ENCODE measurements at places on chromosomes 11 and 22.

DNA sequence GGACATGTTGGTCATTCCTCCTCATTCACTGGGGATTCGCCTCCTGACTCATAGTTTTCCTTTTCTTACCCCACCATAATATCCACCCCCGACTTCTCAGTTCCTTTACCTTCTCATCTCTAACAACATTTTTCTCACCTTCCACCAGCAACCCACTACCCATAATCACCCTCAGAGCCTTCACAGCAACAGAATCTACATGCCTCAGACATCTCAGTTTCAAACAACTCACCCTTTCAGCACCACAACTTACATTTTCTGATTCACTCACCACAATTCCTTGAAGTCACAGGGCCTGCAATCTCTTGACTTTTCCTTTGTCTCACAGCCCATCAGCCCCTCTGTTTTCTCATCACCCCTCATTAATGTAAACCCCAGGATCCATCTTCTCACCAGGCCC is 2.3 kb upstream of the MTNR1B start:
- no peak for DNase-seq

DNA sequence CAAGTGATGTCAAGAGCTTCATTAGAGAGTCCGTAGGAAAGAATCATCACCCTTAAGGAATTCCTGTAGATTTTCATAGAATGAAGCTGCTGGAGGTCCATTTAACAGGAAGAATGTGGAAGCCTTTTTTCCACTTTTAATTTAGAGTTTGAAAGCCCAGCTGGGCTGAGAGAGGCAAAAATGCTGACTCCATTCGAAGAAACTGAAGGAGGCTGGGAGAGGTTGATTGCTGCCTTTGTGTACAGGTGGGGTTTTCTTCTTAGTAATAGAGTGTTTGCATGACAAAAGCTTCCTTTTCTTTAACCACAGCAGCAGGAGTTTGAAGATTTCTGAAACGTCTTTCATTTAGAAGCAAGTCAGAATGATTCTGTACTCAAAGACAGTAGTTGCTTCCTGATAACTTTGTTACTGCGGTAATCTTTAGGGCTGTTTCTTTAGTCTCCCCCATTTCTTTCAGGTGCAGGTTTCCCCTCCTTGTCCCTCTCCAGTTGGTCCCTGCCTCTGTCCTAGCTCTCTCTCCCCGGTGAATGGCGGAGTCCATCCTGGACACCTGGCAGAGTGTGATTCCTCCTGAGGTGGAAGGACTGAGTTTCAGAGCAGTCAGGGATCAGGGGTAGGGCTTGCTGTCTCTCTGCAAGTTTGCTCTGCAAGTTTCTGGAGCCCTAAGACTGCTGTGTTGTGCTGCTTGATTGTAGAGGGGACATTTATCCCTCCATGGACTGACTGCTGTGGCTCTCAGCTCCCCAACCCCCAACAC is 166.2 kb downstream of the LDLRAD3 start:
- DNase-seq = no peak

GRCh38 chr22:29320546-29320945 is 5.0 kb upstream of the RASL10A start:
- no peak for DNase-seq

GRCh38 chr22:33302049-33302545 is 243.9 kb upstream of the SYN3 start:
- DNase-seq = peak; percentile 80

DNA sequence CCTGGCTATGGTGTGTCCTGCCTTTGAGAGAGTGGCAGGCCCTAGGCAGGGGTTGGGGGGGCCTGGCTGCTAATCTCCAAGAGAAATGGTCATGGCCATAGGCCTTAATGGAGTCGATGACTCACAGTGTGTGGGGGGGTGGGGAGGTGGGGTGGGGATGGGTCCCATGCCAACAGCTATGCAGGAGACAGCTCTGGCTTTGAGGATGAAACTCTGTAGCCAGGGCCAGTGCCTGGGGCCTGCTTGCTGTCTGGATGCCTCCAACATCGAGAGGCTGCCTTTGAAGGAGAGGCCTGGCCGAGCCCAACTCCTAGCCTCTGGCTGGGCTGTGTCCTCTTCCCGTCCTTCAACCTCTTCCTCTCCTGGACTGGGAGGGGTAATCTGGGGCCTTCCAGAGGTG is 23.9 kb upstream of the TSPAN18 start:
- DNase-seq = no peak

- DNase-seq = no peak
Measured at GRCh38 chr11:61731952-61732675, 20.3 kb upstream of the MYRF start.

DNA sequence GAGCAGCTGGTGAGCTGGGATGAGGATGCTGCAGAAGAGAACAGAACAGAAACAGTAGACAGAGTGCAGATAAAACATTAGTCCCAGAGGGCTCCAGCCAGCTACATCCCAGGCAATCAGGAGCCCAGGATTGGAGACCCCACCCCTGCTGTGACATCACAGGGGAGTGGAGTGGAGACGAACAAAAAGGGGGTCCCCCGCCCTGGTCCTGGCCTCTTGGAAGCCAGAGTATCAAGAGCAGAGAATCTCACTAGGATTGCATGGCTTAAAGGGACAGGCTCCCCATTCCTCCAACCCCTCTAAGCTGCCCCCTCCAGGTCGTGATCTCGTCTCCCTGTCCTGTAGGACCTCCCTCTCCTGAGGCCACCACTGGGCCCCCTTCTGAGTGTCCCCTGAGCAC is at the start of gene P2RX3:
Gene P2RX3 (plus strand): TSS at position 211 of the 400 bp plus-strand sequence. CDS start 199 bp downstream, outside the sequence.
- no peak for DNase-seq

- DNase-seq = no peak
Measured at GRCh38 chr22:33389936-33390335, 331.8 kb upstream of the SYN3 start.

GRCh38 chr11:400241-400689 is 6.3 kb downstream of the PKP3 start:
- DNase-seq = no peak

DNA sequence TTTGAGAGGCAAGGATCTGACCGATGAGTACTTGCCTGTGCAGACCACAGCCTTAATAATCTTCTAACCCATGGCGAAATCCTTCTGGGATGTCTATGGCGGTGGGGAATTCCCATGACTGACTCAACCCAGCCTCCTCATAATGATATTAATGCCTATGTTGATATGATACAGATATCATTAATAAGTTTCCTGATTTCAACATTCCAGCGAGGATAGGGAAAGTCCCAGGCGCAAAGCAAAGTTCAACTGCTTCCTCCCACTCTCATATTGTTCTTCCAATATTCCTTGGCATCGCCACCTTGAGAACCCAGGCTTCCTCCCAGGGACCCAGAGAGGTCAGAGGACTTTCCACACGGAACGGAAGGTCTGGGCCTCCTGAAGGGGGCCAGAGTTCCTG is 110.3 kb upstream of the TMEM45B start:
- no peak for DNase-seq

- no peak for DNase-seq
Measured at GRCh38 chr11:73766763-73767162, 5.9 kb upstream of the RAB6A start.

- DNase-seq = no peak
Measured at GRCh38 chr11:88068848-88069554, 106.2 kb downstream of the RAB38 start.

DNA sequence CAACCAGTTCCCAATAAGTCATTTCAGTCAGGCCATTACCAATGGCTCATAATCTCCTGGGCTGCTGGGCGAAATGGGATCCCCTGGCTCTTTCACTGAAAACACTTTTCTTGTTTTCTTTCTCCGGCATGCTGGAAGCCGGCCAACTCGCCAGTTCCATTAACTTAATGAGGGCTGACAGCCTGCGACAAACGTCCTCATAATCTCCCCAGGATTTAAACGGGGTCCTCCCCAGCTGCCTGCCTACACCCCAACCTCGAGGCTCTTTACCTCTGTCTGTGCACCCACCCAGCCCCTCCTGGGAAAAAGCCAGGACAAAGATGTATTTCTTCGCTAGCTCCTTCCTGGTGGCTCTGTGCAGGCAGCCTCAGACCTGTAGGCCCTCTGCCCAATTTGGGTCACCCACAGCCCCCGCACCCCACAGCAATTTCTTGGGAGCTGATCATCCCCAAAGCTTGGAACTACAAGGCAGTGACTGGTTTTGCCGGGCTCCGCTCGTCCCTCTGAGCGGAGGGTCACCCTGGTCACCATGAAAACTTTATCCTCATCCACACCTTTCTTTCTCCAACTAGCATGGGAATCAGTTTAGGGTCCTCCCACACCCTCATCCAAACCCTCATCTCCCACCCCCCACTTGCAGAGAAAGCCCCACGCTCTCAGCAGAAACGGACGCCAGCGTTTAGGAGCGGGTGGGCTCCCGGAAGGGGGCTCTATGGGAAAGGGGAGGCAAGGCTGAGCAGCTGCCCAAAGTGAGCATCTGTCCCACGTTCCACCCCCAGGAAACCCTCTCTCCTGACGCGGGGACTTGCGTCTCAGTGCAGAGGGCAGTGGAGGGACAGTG is 51.1 kb upstream of the KCNQ1OT1 start:
- DNase-seq = peak; percentile 17

DNA sequence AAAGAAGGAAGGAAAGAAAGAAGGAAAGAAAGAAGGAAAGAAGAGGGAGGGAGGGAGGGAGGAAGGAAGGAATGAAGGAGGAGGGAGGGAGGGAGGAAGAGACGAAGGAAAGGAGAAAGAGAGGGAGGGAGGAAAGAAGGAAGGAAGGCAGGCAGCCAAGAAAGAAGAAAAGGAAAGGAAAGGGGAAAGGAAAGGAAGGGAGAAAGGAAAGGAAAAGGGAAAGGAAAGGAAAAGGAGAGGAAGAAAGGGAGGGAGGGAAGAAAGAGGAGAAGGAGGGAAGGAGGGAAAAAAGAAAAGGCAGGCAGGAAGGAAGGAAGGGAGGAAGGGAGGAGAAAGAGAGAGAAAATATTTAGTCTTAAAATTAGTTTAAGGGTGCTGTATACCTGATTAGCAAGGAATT is 704.1 kb downstream of the LUZP2 start:
- DNase-seq = no peak

DNA sequence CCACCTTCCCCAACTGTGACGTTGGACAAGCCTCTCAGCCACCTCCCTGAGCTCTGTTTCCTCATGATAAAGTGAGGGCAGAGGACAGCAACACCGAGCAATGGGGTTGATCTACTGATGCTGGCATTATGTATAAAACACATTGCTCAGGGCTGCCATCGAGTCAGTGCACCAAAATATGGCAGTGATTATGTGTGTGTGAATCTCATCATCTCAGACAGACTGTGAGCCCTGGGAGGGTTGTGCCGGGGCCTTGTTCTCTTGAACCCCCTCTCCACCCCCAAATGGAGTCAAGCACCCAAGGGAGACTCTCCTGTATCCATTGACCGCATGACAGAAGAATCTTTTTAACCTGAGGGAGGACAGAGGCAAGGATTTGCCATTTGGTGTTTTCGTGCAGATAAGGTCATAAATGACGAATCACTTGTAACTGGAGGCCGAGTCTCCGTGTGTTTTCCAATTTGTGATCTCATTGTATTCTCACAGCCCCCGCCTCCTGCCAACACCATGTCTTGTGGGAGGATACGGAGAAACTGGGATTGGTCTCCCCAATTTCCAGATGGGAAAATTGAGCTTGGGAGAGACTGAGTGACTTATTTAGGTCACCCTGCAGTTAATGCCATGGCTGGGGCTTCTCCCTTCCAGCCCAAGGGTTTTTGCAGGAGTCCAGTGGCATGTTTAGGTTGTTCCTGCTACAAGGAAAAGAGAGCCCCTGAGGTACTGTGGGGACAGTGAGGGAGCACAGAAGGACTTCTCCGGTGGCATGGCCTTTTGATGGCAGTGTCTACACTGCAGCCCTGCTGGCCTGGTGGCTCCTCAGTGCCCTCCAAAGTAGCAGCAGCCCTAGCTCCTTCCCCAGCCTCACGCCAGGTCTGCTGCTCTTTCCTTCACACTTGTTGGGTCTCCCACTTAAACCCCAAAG is 52.4 kb downstream of the CHRDL2 start:
- no peak for DNase-seq

DNA sequence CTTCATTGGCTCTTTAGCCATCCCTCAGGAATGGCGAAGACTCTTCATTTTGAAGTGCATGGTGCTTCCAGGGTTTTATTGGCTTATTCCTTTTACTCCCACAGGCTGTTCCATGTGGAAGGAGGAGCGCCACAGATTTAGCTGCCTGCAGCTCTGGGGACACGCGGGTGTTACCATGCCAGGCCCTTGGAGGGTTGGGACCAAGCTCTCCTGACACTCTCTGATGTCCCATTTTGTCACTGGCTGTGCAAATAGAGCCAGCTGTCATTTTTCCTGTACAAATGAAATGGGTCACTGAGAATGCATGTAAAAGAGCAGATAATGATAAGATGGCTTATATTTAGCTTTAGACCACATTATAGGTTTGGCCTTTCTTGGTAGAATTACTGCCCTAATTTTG is 9.2 kb downstream of the THYN1 start:
- no peak for DNase-seq

- no peak for DNase-seq
Measured at GRCh38 chr11:124976531-124976930, 22.5 kb downstream of the CCDC15 start.

DNA sequence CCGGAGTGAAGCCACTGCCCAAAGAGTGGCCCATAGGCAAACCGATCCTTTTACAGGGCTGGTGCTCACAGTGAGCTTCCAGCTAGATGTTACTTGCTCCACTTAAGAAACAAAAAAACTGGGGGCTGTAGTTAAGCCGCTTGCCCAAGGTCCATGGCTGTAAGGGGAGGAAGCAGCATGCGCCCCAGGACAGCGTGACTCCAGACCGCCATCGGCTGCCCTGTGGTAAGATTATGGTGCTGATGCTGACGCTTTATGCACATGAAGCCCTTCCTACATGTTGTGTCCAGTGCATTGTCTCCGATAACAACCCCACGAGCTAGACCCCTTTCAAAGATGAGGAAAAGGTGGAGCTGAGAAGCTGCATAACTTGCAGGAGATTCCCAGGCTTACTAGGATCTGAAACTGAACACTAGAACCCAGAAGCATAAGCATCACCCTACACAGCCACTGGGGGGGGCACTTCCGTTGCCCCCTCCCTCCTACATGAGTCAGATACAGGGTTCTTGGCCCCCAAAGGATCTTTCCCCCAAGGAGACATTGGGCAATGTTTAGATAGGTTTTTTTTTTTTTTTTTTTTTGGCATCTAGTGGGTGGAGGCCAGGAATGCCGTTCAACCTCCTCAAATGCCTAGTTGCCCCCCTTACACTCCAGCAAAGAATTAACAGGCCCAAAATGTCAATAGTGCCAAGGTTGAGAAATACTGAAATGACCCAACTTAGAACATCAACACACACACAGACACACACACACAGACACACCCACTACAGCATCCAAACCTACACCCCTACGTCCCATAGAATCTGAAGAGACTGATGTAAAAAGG is 53.9 kb downstream of the MN1 start:
- DNase-seq = no peak

DNA sequence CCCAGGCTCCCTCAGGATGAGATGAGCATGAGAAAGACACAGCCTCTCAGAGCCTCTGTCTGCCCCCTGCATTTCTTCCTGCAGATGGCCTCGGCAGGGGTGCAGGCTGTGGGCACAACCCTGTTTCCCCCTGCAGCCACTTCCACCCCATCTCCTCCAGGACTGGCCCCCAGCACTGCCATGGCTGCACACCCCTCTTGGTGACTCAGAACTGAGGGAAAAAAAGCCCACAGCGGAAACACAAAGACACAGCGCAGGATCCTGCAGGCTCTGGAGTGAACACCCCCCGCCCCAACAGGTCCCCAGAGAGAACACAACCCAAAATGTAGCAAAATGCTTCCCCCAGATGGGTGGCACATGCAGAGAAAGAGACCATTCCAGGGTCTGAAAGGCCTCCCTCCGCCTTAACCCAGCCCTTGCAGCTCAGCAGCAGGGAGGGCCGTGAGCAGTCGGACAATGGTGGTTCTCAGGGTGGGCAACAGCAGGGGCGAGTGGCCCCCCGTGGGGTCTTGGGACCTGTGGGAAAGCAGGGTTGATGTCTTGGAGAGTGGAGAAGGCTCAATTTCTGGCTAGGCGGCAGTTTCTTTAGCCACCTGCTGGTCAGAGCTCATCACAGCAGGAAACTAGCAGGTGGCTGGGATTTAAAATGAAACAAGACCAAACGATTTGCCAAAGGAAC is 8.0 kb downstream of the TUBGCP6 start:
- DNase-seq = no peak
